Stimulated activated CD4-positive, alpha-beta T cell treated with anti-CD3 and anti-CD28 coated beads, Interleukin-1b, Interleukin-23, amount 100 ng/mL, for 1 hour (primary cell): ENCODE measurements at places on chromosomes 13 and 19.

DNA sequence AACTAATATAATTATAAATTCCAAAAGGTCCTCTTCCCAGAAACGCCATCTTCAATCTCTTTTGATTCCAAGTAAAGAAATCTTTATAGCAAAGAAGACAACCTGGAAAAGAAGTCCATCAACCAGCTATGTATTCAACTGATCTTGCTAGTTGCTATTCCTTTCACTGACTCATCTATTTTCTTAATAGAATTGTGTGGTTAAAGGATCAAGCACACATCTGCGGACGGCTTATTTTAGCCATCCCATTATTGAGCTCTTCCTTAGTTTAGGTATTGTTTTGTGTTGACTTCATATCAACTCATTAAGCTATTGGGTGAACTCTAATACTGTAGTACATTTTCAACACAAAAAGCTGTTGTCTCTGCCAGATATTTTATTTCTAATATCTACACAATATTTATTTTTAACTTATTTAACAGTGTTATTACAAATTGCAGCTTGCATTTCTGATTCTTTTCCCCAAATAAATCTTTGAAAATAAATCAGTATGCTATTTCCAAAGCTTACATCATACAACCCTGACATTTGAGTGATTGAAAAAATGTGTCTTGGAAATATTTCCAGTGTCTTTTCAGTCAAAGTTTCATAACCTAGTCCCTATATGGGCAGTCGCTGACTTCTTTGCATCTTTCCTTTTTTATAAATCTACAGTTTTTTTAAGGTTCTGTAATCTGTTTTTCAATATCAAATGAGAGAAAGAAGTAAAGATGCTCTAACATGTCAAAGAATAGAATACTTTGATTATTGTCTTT lies 158.8 kb upstream of the SPRY2 start:
- DNase-seq, result no peak

DNA sequence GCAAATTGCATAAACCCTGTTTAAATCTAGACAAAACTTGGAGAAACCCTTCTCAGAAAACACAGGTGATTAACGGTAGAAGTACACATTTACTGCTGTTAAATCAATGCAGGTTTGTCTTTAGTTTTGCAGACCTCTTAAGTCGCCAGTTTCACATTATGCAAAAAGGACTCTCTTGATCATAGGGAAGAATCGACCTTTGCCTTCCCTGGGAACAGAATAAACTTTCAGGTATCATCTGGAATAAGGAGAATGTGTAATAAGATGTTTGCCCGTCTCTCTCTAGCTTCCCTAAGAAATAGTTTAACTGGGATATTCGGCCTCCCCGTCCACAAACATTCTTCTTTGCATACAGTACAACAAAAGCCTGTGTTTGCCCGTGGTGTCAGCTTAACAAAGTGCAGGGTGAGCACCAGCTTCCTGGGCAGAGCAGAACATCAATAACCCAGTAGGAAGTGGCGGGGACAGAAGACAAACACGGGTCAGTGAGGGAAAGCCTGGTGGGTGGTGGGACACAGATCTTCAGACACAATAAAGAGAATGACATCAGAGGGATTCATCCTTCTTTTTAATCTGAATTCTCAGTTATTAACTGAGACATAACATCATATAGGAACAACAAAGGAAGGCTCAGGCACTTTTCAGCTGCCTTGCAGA lies 1077.7 kb upstream of the SLC10A2 start:
- no peak for DNase-seq

GRCh38 chr13:49954674-49955455 lies 18.7 kb upstream of the SPRYD7 start:
- DNase-seq, result no peak

DNA sequence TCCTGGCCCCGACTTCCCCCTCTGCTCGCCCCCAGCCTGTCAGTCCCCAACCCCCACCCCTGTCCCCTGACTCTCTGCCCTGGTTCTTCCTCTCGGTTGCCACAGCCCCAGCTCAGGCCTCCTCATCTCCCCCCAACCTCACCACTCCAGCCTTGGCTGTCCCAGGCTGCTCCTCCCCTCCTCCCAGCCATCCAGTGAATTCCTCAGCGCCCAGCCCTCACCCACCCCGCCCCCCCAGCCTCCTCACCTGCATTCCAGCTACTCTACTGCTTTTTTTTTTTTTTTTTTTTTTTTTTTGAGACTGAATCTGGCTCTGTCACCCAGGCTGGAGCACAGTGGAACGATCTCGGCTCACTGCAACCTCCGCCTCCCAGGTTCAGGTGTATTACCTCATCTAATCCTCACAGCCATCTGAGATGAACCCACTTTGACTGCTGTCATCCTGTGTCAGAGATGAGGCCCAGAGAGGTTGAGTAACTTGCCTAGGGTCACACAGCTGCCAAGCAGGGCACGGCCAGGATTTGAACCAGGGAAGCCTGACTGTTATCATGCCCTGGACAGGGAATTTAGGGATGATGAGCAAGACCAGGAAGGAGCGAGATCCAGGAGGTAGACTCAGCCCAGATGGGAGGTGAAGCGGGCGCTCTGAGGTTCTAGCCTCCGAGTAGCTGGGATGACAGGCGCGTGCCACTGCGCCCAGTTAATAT lies 2.6 kb downstream of the SULT2B1 start:
- DNase-seq, result no peak

DNA sequence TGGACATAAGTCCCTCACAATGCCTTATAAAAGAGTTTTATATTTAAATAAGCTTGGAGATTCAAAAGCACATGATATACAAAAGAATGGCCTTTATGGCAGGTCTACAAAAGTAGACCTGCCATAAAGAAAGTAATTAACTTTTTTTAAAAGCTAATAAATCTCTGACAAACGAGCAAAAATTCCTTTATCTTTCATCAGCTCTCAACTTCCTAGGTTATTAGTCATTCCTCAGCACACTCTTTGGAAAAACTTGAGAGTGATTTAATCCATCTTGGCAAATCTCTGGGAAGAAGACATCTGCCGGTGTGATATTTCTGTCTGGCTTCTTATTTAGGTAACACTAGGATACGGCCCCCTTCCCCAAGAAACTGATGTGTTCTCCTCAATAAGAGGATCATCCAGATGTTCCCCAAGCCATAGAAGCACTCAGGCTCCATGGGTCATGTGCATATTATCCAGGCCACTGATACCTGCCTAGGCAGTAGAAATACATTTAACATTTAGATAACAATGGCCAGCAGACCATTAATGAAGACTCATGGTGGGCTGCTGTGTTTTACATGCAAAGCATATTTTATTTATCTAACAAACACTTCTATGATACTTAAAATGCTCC lies 372.7 kb downstream of the LIG4 start:
- DNase-seq, result no peak

DNA sequence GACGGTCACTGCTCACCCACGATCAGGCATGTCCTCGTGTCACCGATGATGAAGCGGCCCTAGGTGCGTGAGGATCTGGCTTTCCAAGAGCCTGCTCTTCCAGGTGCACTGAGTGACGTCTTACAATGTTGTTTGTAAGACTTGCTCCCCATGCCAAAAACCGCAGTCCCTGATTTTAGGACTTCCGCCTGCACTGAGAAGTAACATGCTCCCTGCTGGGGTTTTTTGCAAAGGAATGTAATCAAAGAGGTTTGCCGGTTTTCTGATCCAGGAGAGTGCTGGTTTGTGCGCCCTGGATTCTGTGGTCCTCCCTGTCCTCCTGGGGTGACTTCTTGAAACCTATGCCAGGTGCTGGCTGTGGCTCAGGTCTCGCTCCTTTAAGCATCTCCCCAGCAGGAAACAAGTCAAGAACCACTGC lies 38.8 kb downstream of the MYO9B start:
- DNase-seq, result no peak

DNA sequence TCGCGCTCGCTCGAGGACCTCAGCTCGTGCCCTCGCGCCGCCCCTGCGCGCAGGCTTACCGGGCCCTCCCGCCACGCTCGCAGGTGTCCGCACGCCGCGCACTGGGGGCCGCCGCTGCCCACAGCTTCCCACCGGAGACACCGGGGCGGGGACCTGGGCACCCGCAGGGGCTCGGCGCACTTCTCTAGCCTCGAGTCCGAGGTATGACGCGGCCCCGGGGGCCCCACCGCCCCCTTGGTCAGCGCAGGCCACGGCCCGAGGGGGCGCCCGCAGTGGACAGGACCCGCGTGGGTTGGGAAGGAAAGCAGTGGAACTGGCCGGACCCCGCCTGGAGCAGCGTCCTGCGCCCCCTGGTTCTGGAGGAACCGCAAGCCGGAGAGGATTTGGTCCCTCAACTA lies 2.1 kb upstream of the GRWD1 start:
- DNase-seq, result no peak

- no peak for DNase-seq
Observed at GRCh38 chr13:94886191-94886590, 173.8 kb upstream of the SOX21 start.

DNA sequence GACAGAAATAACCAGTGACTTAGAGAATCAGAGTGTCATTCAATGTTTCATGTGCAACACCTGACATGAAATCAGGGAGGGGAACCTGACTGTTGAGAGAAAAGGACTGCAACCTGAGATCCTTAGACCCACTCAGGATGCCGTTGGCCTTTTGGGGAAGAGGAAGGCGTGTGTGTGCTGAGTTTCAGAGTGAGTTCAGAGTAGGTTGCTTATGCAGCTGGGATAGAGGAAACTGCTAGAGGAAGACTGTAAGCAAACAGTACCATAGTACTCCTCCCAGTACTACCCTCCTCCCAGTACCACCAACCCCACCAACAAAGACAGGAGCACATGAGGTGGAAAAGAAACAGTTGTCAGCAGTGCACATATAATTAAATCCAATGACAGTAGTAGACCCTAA lies 63.7 kb downstream of the KL start:
- DNase-seq, result no peak

DNA sequence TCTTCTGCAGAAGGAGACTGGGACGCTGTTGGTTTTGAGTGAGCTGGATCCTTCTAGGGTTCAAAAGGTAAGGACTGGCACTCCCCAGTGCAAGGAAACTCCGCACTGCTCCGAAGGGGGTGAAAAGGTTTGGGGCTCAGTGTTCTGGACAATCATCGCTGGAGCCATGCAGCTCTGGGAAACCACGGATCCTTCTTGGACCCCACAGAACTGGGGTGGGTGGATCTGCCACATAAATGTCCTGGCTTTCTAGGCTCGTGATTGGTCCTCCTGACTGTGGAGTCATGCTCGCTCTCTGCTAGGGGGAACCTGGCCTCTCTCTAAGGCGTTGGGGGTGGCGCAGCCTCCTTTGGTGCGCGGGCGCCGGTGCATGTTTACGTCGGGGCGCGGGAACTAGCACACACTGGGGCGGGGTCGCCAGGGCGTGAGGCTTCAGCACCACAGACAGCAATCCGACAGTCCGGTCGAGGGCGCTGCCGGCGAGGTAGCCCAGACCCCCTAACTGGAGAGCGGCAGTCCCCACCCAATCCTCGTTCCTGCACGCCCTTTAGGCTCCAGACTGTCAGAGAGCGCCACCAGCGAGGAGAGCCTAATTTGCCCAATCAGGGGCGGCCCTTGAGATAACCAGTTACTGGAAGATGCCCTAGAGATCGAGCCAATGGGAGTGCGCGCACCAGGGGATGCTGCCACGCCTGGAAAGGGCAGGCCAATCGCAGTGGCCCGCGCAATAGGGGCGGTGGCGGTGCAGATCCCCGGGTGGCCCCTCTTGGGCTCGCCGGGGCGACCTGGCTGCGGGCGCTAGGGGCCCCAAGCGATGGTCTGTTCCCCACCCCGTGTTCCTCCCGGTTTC lies 913 bp upstream of the ELAVL3 start:
- peak; percentile 43 for DNase-seq

- no peak for DNase-seq
Observed at GRCh38 chr19:32415669-32416068, 10.1 kb downstream of the DPY19L3 start.

- no peak for DNase-seq
Observed at GRCh38 chr13:113634279-113635047, 23.5 kb downstream of the ATP4B start.

DNA sequence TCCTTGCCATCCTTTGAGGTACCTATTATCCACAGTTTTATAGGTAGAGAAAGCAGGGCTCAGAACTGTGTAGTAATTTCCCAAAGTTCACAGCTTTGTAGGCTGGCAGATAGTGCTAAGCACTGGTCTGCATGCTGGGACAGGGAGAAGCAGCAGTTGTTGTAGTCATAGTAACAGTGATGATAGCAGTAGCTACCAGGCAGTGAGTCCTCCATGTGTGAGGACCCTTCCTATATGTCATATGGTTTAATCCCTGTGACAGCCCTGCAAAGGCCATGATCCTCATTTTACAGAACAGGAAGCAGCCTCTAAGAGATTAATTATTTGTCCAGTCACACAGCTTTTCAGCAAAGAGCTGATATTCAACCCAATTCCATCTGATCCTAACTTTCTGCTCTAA lies 21.0 kb downstream of the SERP2 start:
- DNase-seq, result no peak

- no peak for DNase-seq
Observed at GRCh38 chr19:33865306-33865705, 68.6 kb downstream of the KCTD15 start.

DNA sequence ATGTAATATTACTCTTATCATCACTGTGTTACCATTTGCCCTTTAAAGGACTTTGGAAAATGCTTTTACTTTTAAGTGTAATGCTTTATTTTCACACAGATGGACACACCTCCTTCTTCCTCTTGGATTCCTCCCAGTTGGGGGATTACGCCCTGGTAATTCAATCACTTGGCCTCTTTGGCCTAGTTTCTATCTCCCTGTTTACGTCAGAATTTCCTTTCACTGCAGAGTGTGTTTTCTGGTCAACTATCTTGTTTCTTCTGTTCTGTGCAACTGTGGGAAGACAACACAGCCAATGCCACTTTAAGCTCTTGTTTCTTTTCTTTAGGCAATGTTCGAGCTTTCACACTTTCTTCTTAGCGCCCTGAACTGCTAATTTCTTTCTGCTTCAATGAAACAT lies 257.3 kb upstream of the MAB21L1 start:
- no peak for DNase-seq

DNA sequence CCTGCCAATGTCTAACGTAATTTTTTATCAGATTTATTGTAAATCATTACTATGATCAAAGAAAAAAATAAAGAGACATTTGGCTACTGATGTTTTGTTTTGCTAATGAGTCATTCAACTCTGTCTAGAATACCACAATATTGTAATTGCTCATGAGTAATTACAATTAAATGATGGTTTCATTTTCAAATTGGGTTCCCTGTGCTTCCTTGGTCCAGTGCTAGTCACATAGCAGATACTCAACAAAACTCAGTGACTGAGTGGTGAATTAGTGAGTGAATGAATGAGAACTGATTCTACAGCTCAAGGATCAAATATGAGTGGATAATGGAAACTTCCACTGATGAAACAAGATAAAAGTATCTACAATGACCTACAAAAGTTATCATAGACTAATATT lies 304.7 kb downstream of the POU4F1 start:
- no peak for DNase-seq

GRCh38 chr13:43758834-43759233 lies 27.9 kb downstream of the ENOX1 start:
- no peak for DNase-seq

GRCh38 chr13:109667056-109667455 lies 119.3 kb downstream of the IRS2 start:
- DNase-seq, result no peak

- DNase-seq, result no peak
Observed at GRCh38 chr19:1906985-1907562, 1.9 kb downstream of the ADAT3 start.

- DNase-seq, result no peak
Observed at GRCh38 chr13:41459432-41460073, 2.2 kb downstream of the RGCC start.

- no peak for DNase-seq
Observed at GRCh38 chr19:32662186-32662585, 12.8 kb downstream of the ANKRD27 start.
